ENCODE measurements at places on chromosomes 13 and 19. TPM values are rescaled to one million over a fixed set of nuclear protein-coding genes. Genes with fewer than 3 reads are reported as not detected.
A peak's percentile ranks its signal among the peaks of the same experiment; 100 is the strongest.

GRCh38 chr13:22161871-22162270 is 491.0 kb downstream of the FGF9 start:
- no peaks in the 10 kb centered on the region for H3K36me3 ChIP-seq
- no peaks in the 10 kb centered on the region for H3K27me3 ChIP-seq
- no peaks in the 10 kb centered on the region for H3K4me1 ChIP-seq
- no peak overlapping the region for H3K27ac ChIP-seq

- no peaks in the 10 kb centered on the region for H3K36me3 ChIP-seq
- DNase-seq, result no peak
- peaks cover 5% of the 10 kb centered on the region for H3K4me1 ChIP-seq
- H3K4me3 ChIP-seq, result no peak overlapping the region
- H3K27ac ChIP-seq, result no peak overlapping the region
These were observed 124.2 kb downstream of the UQCRFS1 start for GRCh38 chr19:29088761-29089160.

DNA sequence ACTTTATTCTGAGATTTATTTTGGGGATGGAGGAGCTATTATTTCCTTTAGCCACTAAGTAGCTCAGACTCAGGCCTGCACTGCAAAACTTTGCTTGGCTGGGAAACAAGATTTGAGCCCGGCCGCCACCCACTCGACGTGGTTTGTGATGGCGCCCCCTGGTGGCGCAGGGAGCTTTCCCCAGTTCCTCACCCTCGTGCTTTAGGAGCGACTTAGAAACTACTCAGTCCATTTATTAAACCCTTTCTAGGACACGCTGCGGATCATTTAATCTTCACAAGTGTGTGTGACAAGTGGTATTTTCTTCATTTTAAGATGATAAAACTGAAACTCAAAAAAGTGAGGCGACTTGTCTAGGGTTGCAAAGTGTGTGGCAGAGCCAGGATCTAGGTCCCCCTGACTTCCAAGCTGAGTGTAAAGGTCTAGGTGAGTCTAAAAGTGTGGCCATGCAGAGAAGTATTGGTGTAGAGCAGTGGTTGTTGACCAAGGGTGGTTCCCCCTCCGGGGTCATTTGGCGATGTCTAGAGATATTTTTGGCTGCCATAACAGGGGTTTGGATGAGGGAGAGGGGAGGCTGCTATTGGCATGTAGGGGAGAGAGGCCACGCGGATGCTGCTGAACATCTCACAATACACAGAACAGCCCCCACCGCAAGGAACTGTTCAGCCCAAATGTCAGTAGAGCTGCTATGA is 2.2 kb downstream of the CXCL17 start:
- no peaks in the 10 kb centered on the region for H3K36me3 ChIP-seq
- no peak overlapping the region for H3K27ac ChIP-seq
- no peaks in the 10 kb centered on the region for H3K4me1 ChIP-seq
- DNase-seq, result peak; percentile 82

GRCh38 chr13:60043262-60043661 is 120.5 kb downstream of the DIAPH3 start:
- H3K27me3 ChIP-seq, result no peaks in the 10 kb centered on the region
- H3K4me3 ChIP-seq, result no peak overlapping the region
- H3K36me3 ChIP-seq, result peaks cover 10% of the 10 kb centered on the region
- no peak for DNase-seq

DNA sequence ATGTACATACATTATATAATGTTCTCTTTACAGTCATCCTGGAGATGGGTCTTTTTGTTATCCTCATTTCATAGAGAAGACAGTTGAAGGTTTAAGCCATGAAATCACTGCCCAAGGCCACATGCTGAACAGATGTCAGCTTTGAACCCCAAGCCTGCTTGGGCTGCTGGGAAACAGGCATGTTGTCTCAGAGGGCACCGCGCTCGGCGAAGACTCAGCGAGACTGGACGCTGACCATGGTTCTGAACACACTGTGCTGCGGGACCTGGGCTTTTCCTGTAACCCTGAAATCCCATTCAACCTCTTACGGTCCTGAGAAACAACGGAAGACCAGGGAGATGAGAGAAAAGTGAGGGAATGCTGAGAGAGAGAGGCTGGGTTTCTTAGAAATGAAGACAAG is 27.3 kb downstream of the LRFN3 start:
- H3K27ac ChIP-seq, result no peak overlapping the region
- DNase-seq, result peak; percentile 52

- H3K4me1 ChIP-seq, result no peaks in the 10 kb centered on the region
- H3K4me3 ChIP-seq, result no peak overlapping the region
- H3K27me3 ChIP-seq, result no peaks in the 10 kb centered on the region
- no peaks in the 10 kb centered on the region for H3K36me3 ChIP-seq
- no peak overlapping the region for H3K27ac ChIP-seq
These were observed 1227.1 kb downstream of the SLITRK1 start for GRCh38 chr13:82654861-82655855.

DNA sequence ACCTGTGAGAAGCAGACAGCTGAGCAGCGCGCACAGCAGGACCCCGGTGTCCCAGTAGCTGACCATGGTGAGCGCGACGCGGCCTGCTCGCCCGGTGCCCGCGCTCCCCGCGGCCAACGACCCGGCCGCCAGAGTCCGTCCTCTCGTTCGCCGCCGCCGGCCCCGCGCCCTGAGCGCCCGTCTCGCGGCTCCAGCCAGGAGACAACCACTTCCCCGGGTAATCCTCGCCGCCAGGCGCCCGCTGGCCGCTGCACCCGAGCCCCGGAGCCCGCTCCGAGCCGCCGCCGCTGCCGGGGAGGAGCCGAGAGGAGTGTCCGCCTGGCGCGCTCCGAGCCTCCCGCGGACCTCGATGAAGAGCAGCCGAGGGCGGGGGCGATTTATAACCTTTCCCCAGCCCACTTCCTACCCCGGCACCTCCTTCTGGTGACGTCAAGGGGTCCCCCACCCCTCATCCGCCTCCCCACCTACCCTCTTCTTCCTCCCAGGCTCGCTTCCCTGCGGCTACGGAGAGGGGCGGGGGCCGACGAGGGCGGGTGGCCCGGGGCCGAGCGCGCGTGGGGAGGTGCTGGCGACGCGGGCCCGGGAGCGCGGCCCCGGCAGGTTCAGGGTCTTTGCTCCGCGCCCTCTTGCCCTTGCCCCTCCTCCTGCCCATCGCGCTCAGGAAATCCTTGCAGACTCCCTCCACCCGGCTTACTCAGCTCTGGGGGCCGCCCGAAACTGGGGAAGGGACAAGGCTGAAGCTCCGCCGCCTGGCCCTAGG is at the start of gene FLT1:
Gene FLT1, minus strand, starts transcription at position 351 of the 760 bp plus-strand sequence. Its CDS starts 285 bp downstream, at position 66.
- peaks cover 6% of the 10 kb centered on the region for H3K4me1 ChIP-seq
- no peaks in the 10 kb centered on the region for H3K36me3 ChIP-seq
- H3K27ac ChIP-seq, result no peak within 1 kb of the TSS
- H3K4me3 ChIP-seq, result no peak within 1 kb of the TSS

ZNF83 gene
- 51.9 TPM for polyA plus RNA-seq
